ENCODE measurements at places on chromosomes 5 and 9.

DNA sequence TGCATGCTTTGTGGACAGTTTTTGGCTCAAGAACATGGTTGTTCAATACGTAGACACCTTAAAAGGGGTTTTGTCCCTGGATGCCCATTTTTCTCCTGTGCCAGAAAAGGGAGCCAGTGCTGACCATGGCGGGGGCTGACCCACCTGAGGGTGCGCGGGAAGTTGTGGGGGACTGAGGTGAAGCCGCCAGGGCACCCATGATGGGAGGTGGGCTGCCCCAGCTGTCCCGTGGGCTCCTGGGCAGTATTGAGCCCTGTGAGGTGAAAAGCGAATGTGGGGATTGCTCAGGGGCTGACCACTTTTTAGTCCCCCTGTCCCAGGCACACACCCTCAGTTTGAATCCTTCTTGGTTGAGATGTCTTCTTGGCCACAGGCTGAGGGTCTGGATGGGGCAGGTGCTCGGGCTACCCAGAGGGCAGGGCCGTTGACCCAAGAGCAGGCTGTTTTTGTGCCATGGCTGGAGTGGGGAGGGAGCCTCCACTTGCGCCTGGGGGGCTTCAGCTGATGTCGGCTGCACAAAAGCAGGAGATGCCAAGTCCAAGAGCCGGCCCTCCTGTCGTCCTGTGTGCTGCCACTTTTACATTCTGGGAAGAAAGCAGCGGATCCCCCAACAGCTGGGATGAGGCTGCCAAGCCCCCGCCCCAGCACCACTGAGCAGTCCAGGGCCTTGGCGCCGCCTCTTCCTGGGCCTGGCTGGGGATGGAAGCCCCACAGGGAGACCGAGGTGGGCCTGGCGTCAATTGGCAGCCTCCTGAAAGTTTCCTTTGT is 120.1 kb downstream of the WNK2 start:
- no peak for DNase-seq

GRCh38 chr5:53508125-53508524 is 27.7 kb downstream of the FST start:
- DNase-seq, result no peak

DNA sequence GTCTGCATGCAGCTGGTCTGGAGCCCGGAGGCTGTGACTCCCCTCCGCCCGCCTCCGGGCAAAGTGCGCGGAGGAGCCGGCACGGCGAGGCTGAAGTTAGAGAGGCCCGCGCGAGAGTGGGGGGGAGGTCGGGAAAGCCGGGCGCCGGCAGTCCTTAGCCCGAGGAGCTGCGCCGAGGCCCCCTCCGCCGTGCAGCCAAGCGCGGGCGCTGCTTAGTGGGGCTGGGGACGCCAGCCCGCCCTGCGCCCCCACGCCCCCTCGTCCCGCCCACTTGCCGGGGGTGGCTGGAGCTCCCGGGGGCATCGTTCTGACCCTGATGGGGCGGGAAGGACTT is 403 bp downstream of the NINJ1 start:
- peak; percentile 74 for DNase-seq

GRCh38 chr5:101580591-101580990 is 677.5 kb upstream of the ST8SIA4 start:
- DNase-seq, result peak; percentile 2

DNA sequence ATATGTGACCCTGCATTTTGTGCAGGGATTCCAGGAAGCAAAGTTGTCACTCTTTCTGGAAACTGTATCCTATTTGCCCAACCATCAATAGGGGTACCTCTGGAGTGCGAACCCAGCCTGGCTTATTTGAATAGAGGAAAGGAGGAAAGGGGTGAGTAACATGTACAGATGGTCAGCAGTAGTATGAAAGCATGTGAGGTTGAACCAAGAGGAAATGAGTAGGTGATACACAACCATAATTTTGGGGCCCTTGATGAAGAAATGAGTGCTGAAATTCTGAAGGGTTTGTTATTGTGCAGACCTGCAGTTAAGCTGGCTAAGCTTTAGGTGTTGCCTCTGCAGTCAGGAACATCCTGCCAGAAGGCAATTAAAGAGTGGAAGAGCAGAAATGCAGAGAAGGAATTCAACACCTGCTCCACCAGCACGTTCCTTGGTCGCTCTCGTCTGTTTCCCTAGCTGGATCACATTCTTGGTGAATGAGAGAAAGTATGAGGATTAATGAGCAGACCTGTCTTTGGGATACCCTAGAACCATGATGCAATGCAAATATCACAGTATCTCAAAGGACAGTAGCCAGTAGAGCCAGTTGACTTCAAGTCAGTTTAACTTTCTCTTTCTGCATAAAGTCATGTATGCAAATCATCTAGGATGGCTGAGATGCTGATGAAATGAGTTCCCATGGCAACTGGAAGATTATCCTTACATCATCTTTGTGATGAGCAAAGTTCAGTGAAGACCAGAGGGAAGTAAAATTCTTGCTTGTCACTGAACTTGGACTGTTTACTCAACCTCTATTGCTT is 13.2 kb upstream of the IL12B start:
- DNase-seq, result no peak

DNA sequence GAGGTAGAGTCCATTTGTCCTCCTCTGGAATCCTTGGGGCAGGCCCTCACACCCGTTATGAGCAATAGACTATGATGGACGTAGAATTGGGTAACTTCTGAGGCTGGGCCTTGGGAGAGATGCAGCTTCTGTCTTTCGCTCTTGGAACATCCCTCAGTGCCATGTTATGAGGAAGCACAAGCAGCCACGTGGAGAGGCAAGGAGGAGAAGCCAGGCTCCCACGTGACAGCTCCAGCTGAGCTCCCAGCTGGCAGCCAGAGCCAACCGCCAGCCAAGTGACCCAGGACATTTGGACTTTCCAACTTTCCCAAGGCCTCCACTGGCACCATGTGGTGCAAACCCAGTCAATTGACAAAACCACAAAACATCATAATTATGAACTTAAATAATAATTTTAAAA is 43.0 kb upstream of the BOD1 start:
- no peak for DNase-seq

GRCh38 chr5:81007637-81008027 is 47.5 kb downstream of the RASGRF2 start:
- DNase-seq, result no peak

GRCh38 chr5:91271999-91272398 is 111.1 kb downstream of the ARRDC3 start:
- no peak for DNase-seq

- peak; percentile 98 for DNase-seq
Measured at GRCh38 chr9:129139993-129140396, 28.8 kb downstream of the PTPA start.

- DNase-seq, result no peak
Measured at GRCh38 chr5:85813146-85813545, 804.6 kb upstream of the COX7C start.

DNA sequence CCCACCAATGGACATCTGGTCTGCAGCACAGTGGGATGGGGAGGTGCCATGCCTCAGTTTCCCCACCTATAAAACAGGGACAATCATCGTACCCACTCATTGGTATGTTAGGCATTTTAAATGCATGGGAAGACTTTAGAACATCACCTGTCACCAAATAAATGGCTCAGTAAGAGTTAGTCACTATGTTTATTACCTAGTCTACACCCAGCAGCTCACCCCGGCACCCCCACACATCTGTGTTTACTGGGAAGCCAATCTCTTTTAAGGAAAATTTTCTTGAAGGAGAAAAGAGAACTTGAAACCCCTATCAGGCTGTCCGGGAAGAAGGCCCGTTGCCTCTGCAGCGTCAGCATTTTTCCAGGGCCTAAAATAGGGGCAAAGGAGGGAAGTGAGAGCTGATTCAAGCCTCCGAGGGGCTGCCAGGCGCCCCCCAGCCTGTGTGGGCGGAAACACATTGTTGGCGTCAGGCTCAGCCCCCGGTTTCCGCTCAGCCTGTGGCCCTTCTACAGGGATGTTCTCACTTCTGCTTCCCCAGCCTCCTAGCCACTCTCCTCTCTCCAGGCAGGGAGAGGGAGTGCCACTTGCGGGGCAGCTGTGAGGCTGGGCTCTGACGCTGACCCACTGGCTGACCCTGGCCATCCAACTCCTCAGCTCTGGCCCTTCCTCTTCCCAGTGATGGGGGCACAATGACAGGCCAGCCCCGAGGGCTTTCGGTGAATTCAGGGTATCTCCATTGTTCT is 4.6 kb downstream of the CSF1R start:
- no peak for DNase-seq

- DNase-seq, result no peak
Measured at GRCh38 chr5:68122439-68123328, 92.9 kb upstream of the PIK3R1 start.

GRCh38 chr9:90499761-90500160 is 142.9 kb downstream of the DIRAS2 start:
- DNase-seq, result no peak

DNA sequence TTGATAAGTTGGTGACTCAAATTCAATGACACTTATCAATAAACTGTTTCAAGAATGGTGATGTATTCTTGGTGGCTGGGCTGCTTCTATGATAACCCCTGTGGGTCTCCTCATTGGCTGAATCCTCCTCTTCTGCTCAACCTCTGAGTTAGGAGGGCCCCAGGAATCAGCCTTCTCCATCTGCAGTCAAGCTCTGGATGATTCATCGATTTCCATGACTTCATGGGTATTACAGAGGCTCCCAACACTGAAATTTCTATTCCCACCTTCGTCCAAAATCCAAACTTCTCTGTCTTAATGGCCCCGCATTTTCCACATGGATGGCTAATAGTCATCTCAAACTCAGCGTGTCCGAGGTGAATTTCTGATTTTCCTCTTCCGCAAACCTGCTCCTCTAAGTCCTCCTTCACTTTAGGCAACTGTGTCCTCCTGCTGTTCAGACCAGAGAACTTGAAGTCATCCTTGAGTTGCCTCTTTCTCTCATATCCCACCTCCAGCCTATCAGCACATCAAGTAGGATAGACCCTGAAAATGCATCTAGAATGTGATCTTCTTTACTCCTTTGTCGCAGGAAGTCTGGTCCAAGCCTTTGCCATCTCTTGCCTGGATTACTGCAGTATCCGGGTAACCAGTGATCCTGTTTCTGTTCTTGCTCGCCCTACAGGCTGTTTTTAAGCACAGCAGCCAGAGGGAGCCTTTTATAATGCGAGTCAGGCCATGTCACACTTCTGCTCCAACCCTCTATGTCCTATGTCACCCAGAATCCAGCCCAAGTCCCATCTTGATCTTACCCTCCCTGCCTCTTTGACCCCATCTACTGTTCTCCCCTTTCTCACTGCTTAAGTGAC is 41.4 kb upstream of the IL7R start:
- peak; percentile 28 for DNase-seq

DNA sequence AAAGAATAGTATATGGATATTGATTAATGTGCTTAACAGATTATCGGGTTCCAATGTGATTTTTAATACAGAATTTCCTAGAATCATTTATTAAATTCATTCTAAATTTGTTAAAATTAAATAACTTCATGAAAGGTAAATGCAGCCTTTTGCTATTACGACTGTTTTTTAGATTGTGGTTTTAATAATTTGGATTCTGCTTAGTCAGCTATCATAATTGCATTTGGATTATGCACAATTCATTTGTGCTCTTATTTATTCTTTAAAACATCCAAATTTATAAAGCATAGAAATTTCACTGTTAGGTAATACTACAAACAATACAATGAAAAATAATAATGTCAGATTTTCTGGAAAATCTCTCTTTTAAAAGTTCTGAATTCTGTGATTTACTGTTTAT is 1598.5 kb downstream of the EFNA5 start:
- no peak for DNase-seq

DNA sequence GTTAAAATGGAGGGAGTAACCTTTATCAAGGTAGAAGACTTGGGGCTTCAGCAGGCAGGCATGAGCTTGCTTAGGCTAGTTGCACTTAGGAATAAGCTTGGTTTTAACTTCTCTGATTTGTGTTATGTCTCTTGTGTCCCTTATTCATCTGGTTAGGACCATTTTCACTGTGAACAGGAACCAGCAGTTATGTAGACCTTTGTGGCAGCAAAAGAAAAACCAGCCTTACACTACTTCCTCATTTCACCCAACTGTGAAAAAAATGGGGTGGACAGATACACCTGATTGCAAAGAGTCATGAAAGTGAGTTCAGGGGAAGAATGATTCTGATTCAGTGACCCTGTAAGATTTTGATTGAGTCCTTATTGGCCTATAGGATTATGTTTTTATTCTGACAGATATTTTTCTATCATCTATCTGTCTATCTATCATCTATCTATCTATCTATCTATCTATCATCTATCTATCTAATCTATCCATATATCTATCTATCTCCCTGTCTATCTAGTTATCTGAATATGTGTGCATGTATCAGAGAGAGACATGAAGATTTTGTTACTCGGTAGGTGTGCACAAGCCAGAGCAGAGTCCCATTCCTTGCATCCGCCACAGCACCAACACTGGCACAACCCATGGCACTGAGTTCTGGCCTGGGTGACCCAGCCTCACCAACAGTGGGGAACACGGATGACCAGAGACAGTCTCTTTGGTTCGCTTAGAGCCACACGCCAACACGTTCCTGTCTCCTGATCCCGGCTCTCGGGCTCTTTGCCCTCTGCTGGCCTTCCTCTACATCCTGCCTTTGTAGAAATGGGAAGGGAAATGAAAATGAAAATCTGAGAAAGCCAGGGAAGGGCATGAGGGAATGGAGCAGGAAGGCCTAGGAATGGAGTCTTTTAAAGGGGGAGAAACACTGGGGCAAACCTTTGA is 1.3 kb upstream of the ZNF366 start:
- no peak for DNase-seq

GRCh38 chr9:90074316-90074962 is 469.6 kb downstream of the GADD45G start:
- DNase-seq, result no peak

DNA sequence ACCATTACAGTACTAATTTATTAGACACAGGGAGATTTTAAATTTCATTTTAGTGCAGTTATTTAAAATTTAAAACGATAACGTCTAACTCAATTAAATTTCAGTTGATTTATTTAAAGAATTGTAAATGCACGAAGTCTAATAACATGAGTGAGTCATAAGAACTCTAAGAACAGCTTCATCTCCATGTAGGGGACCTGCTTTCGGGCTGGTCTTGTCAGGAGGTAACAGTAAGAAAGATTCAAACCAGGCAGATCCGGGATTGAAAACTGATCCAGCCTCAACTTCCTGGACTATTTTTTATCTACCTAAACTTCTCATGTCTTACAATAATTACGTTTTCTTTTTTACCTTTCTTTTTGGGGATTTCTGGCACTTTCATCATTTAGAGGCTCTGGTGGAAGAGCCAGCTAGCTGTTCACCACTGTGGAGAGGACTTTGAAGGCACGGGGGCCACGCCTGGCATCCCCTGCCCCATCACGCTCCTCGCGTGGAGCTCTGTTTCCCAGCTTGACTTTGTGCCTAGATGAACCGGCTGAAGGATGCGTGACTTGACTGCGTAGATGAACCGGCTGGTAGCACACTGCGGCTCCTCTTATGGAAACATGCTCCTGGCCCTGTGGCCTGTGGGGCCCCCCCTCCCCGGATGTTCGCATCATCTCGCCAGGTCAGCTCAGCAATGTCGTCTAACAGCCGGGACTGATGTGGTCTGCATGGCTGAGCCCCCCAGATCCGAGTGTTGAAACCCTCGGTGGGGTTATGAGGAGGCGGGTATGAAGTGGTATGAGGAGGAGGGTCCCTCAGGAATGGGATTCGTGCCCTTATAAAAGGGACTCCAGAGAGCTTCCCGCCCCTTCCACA is 26.0 kb downstream of the NDUFS6 start:
- no peak for DNase-seq

- DNase-seq, result no peak
Measured at GRCh38 chr5:5298841-5299541, 123.5 kb upstream of the ICE1 start.
